Activated T-cell treated with anti-CD3 and anti-CD28 coated beads for 4 hours (primary cell): ENCODE measurements at places on chromosomes 11 and 22.

DNA sequence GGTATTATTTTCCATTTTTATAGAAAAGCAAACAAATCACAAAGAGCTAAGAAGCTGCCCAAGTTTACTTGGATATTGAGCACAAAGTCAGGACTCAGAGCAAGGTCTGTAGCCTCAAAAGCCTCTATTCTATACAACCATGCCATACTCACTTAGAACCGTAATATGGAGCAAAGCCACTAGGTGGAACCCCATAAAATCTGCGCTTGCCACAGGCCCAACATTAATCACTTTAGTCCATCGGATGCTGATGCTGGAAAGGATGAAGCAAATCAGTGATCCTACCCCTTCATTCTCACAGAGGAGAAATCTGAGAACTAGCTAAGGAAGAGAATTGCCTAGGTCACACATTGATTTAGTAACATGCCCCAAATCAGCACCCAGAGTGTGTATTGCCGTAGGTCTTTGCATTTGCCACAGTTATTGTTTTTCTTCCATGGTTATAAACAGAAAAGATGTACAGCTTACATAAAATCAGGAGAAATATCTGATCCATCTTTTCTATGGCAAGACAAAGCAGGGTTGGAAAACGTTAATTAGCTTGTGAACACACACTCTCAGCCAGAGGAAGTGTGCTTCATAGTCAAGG is 56.7 kb upstream of the RAB38 start:
- DNase-seq: peak; percentile 3

DNA sequence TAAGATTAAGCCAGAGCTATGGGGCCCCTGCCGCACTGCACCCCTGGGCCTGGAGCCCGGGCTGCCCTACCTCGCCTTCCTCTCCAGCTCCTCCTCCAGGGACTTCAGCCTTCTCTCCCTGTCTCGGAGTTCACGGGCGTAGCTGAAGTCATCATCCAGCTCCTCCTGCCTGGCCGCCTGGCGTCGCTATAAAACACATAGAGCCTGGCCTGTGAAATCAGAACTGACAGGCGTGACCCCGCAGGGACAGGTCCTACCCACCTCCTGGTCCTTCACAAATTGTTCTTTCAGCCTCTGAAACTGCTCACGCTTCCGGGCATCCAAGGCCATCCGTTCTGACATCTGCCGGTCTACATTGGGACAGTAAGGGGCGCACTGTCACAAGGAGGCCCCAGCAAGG is 20.8 kb downstream of the TUBGCP6 start:
- no peak for DNase-seq

GRCh38 chr11:61066645-61067044 is 35.6 kb upstream of the CD5 start:
- DNase-seq: no peak

GRCh38 chr11:19659529-19659928 is 53.1 kb upstream of the NAV2 start:
- DNase-seq: no peak
